HTR-8/SVneo (cell line): ENCODE measurements at places on chromosomes 7 and 10.

GRCh38 chr7:6168477-6168868 lies 104.0 kb downstream of the CYTH3 start:
- DNase-seq, result no peak

DNA sequence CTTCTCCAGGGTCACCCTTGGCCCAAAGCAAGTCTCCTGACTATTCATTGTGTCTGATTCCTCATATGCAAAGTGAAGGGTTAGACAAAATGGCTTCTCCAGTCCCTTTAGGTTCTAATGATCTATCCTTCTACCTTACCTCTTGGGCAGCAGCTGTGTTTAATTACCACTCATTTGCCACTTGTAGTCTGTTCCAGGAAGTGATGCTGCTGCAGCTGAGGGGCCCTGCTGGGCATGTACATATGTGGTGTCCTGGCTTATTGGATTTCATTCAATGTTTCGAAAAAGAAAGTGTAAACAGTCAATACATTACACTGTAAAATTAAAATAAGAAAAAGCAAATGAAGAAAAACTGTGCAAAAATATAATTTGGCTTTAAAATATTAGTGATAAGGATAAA lies 36.6 kb downstream of the SCIN start:
- DNase-seq, result no peak

DNA sequence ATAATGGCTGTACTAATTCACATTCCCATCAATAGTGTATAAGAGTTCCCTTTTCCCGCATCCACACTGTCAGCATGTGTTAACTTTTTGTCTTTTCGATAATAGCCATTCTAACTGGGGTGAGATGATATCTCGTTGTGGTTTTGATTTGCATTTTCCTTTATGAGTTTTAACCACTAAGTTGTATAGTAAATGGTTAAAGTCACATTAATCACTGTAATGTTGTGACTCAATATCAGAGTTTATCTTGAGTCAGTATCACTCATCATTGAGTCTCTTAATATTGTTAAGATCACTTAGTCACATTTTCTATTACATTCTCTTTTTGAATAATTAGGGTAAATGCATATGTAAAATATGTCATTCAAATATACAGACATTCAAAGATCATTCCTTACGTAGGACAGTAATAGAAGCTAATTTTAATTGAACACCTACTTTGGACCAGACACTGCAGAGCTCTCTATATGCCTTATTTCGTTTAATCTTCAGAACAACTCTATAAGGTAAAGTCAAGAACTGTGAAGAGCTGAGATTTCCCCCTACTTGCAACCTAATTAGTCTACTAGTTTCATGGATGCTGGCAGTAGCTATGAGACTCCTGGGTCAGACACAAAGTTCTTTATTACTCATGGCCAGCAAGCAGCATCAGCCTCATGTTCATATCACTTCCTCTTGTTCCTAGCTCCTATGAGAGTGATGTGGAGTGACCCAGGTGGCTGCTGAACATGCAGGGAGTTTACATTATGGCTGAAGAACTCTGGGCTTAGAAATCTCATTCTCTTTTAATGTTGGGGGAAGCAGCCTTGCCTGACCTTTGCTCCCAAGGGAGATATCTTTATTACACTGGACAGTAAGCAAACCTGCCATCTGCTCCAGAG lies 30.5 kb downstream of the CREB5 start:
- DNase-seq, result no peak

DNA sequence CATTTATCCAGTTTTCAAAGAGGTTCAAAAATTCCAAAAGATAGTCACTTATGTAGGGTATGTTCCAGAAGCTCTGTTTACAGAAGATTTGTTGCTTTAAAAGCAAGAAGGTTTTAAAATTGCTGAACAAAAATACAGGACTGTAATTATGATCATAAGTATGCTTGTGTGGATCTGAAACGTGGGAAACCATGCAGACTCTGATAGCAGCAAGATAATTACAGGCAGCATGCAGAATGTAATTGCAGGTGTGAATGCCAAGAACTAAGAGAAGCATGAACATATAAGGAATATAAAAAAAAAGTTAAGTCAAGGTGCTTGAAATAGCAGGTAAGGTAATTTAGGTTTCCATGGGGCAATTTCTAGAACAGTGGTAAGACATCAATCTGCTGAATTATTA lies 405.7 kb downstream of the ARL4A start:
- no peak for DNase-seq

- no peak for DNase-seq
These were observed 42.7 kb upstream of the A1CF start for GRCh38 chr10:50928190-50928552.

DNA sequence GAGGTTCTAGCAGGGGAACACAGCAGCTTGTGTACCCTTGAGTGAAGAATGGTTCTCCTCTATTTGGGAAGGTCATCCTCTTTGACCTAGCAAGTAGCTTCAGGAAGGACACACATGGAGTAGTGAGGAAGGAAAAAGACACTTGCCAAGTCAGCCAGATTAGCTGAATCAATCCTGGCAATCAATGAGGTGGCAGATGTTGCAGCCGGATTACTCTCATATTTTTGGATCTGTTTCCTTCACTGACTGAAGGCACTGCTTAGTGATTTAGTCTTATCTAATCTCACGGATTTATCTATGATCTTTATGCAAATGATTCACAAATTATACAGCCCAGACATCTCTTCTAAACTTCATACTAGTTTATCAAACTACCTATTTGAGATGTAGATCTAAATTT lies 218.8 kb downstream of the GPR158 start:
- DNase-seq, result no peak

DNA sequence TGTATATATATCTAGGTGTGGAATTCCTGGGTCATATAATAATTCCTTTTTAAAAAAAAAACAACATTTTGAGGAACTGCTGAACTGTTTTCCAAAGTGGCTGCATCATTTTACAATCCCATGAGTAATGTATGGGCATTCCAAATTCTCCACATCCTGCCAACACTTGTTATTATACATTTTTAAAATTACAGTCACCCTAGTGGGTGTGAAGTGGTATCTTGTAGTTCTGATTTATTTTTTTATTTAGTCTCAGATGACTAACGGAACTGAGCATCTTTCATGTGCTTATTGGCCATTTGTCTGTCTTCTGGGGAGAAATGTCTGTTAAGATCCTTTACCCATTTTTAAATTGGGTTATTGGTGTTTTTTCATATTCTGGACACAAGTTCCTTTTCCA lies 12.0 kb upstream of the KLHL7 start:
- DNase-seq, result no peak

GRCh38 chr7:124308384-124308783 lies 275.5 kb upstream of the TMEM229A start:
- DNase-seq, result no peak

GRCh38 chr10:132257907-132258306 lies 49.8 kb downstream of the STK32C start:
- DNase-seq, result no peak

- no peak for DNase-seq
These were observed 75.7 kb downstream of the XRCC2 start for GRCh38 chr7:152600266-152600665.

- DNase-seq, result no peak
These were observed 97.0 kb upstream of the SVIL start for GRCh38 chr10:29731760-29732159.

- no peak for DNase-seq
These were observed 60.4 kb downstream of the LGI1 start for GRCh38 chr10:93818086-93818485.

GRCh38 chr7:5143935-5144903 lies 45.8 kb upstream of the WIPI2 start:
- no peak for DNase-seq

DNA sequence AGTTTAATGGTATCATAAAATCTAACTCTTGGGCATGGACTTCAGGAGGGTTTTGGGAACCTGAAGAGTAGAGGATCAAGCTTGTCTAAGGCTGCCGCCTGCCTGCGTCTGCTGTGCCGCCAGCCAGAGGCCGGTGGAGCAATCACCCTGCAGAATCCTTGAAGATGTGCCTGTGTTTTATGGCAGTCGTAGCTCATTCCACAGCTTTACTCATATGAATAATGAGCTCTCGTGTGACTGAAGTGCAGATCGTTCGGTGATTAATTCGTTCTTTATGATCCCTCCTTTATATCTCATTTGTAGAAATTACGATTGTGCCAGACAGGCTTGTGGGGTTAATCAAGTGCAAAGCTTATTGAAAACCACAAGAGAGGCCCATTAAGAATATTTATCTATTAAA lies 100.8 kb downstream of the ACTR3B start:
- no peak for DNase-seq

DNA sequence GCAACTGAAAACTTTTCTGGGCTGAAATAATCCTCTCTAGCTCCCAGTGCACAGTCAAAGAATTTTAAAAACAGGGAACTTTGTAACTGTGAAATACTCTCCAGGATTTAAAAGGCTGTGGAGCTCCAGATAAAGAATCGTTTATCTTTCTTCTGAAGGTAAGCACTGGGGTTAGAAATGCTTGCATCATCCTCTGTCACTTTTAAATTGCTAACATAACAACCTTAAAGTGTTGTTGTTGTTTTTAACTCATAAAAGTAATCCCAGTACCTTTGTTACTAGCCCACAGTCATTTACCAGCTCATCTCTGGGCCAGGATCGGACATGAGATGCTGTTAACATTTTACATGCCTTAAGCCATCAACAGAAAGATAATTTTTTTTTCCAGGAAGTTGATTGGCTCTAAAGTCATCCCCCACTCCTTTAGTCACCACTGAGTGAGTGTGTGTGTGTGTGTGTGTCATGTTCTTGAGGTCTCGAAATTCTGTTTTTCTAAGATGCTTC lies at the start of gene SLC39A12:
Gene SLC39A12 (plus strand): TSS at position 51 of the 504 bp plus-strand sequence. CDS start 1,359 bp downstream, outside the sequence.
- no peak for DNase-seq

DNA sequence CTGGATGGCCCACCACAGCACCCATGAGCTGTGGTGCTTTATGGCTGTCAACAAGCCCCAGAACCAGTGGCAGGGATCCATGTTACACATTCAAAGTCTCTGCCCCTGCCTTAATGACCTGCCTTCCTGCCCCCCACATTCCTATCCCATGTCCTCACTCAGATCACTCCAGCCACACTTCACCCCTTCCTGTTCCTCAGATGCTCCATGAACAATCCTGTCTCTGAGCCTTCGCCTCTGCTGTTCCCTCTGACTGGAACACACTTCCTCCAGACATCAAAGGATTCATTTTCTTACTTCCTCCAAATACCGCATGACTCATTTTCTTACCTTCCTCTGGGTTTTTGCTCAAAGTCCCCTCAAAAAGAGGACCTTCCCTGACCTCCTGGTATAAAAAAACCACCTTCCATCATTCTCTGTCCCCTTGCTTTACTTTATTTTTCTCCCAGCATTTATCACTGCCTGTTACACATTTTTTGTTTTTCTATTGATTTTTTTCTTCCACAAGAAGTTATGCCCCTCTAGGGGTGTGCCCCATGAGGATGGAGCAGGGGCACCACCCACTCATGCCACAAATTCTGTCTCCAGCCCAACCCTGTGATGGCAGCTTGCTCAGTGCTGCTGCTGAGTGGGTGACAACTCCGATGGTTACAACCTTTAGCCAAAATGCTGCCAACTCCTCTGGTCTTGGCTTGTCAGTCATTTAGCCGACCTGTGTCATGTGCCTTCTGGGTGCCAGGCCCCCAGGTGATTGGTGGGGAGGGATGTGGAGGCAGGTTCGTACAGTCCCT lies 18.2 kb downstream of the COL13A1 start:
- DNase-seq, result peak; percentile 53

- no peak for DNase-seq
These were observed 76.4 kb downstream of the LYZL2 start for GRCh38 chr10:30553018-30553625.

GRCh38 chr7:12158334-12159060 lies 52.6 kb upstream of the TMEM106B start:
- DNase-seq, result peak; percentile 8

GRCh38 chr10:99555825-99556523 lies 23.2 kb downstream of the NKX2-3 start:
- DNase-seq, result no peak

DNA sequence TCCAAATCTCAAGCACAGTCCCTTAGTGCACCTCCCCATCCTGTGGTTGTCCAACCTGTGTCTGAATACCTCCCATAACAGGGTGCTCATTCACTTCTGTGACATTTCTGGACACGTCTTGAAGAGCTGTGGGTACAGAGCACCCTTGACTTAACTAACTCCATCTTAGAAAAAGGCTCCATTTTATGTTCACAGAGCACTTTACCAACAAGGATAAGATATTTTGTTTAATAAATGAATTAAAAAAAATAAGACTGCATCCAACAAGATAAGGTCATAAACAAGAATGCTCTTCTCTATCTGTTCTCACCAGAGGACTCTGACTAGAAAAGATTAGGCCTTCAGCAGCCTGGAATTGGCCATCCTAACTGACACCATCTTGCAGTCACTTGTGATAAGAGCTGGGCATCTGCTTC lies 335.2 kb upstream of the ZNF32 start:
- no peak for DNase-seq

DNA sequence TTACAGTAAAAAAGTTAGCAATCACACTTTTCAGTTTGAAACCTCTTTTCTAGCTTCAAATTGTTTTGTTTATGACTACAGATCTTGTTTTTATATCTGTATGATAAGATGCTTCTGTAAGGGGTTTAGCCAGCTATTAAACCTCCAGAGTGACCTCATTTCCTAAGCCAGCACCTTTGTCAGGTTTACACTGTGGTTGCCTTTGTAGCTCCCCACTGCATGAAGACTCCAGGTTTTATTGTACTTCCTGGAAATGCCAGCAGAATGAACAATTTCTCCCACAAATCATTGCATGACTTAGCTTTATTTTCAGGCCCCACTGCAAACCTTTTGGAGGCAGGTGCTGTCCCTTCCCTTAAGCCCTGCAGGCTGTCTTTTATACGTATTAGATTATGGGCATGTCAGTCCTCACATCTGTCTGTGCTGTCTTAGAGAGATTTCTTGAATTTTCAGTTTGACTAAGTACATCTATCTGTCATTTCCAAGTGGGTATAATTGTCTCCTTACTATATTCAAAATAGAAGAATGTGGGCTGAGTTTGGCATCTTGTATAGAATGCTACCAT lies 8.2 kb upstream of the AGR3 start:
- DNase-seq, result no peak

DNA sequence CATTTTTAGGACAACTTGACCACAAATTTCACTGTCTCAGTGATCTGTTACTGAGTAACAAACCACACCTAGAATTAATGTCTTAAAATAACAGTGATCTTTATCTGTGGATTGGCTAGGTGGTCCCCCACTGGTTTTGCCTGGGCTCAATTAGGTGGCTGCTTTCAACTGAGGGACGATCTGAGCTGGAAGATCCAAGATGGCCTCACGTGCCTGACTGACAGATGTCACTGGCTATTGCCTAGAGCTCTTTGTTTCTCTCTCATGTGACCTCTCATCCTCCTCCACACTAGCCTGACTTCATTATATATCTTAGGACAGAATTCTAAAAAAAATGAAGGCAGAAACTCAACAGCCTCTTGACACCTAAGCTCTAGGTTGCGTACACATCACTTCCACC lies 59.7 kb downstream of the HACD1 start:
- DNase-seq, result no peak

- DNase-seq, result no peak
These were observed 208.5 kb downstream of the PTEN start for GRCh38 chr10:88071879-88072278.
